ENCODE measurements at places on chromosomes 4 and X. TPM values are rescaled to one million over a fixed set of nuclear protein-coding genes. Genes with fewer than 3 reads are reported as not detected.

Gene GUCY2F
- total RNA-seq = not detected

Gene ADGRG2
- not detected for total RNA-seq

Gene BTC
- 0.20 TPM for total RNA-seq

Gene LRP2BP
- total RNA-seq = 0.48 TPM

Gene UNC5C
- 0.48 TPM for total RNA-seq

Gene NXF3
- 0.10 TPM for total RNA-seq

Gene CENPI
- total RNA-seq = 32.8 TPM

GRCh38 chr4:136078976-136079375 is 1453.3 kb downstream of the PCDH18 start:
- no peak for DNase-seq

DNA sequence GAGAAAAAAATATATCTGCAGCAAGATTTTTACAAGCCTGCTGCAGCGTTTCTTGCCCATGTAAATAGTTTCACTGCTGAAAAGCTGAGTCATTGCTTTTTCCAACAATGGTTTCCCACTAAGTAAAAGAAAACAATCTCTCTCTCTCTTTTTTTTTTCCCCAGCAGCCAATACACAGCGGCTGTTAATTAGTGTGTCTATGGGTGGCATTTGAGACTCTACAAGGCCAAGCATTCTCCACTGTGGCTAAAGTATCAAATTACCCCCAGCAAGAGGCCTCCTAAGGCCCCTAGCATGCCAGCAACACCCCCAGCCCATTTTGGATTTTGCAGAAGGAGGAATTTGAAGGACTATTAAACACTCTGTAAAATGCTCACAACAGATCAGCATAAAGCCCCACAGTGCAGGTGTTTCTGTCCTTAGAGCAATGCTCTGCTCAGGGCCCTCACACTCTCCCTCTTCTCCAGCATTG is 837.4 kb downstream of the TRIML1 start:
- DNase-seq = peak; percentile 72
